ENCODE measurements at places on chromosomes 5 and 9.

- ATAC-seq = no peak
These were observed 7.5 kb upstream of the SLC12A7 start for GRCh38 chr5:1119312-1119831.

- ATAC-seq = peak; percentile 3
These were observed 302.4 kb downstream of the ATPSCKMT start for GRCh38 chr5:9947225-9947714.

- no peak for ATAC-seq
These were observed 16.5 kb upstream of the SMIM32 start for GRCh38 chr5:136209346-136209910.

GRCh38 chr5:151063142-151063989 lies 17.5 kb downstream of the TNIP1 start:
- ATAC-seq = no peak

DNA sequence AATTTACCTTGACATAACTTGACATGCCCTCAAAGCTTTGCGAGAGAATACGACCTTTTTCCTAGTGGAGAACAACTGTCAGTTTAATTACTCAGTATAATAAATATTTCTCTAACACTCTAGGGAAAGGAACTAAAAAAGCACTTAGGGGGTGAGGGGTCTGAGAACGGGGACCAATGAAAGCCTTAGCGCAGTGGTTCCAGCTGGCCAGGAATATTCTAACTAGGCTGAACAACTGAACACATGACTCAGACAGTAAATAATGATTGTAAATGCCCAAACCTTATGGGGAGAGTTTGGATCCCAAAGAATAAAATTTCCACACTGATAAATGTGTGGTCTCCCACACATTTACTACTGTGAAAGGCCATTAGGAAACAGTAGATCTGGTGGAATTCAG lies 14.9 kb downstream of the MYO10 start:
- ATAC-seq = no peak

- ATAC-seq = no peak
These were observed 3.4 kb upstream of the SH3GLB2 start for GRCh38 chr9:129031514-129031913.

- no peak for ATAC-seq
These were observed 106.6 kb upstream of the ANKRD55 start for GRCh38 chr5:56339732-56340131.

- no peak for ATAC-seq
These were observed 444.3 kb upstream of the CLINT1 start for GRCh38 chr5:158303275-158303674.

DNA sequence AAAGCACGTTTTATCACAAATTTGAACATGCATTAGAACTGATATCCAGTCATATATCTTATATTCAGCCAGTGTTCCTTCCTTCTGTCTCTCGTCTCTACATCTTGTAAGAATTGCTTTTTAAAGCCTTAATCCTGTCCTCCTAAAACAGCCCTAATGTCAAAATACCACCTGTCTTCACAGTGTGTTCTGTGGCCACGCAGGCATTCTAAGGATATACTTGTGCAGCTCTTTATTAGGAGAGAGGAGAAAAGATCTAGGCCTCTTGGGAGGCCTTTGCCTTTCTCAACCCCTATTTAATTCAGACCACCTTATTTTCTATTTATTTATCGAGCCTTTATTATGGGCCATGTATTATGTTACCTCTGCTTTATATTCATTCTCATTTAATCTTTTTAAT lies 78.3 kb downstream of the MAN2A1 start:
- ATAC-seq = no peak

GRCh38 chr9:27377811-27378456 lies 81.0 kb upstream of the EQTN start:
- peak; percentile 24 for ATAC-seq

GRCh38 chr5:77452351-77452750 lies 39.8 kb downstream of the WDR41 start:
- no peak for ATAC-seq

DNA sequence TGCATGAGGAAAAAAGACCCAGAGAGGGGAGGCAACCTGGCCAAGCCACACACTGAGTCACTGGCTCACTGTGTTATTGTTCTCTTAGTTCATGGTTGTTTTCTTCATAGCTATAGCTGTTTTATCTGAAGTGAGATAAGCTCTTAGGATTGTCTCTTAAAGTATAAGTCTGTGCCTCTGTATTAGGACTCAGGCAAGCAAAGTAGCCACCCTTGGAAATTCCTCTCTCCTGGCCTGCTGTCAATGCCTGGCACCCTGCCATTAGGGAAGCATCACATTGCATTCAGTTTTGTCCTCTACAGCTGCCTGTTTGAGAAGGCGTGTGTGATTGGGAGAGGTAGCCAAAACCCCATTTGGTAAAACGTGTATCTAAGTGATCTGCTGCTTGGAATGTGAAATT lies 147.4 kb upstream of the GLRA1 start:
- ATAC-seq = peak; percentile 33

- ATAC-seq = no peak
These were observed 430.9 kb downstream of the DMAC1 start for GRCh38 chr9:7368410-7369292.

DNA sequence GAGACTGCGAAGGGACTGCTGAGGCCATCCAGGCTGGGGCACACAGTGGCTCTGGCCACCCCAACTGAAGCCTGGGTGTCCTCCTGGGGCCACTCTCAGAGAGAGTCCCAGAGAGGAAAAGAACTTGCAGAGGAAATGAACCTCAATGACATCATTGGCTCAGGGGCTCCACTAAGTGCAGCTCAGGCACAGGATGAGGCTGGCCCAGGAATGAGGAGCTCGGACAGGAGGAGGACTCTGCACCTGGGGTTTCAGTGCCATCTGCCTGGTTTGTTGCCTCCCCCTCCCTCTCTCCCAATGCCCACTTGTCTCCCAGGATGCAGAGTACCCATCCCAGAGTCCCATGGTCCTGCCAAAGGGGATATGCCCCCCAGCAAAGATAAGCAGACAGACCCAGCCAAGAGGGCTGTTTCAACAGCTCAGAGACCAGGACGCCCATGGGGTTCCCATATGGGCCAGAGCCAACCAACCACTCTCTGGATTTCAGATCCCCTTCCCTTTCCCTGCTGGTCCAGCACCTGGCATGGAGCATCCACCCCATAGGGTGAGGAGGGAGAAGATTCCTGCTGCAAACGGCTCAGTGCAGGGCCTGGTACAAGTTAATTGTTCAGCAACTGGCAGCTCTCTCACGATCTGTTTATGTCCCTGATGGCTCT lies 26.9 kb upstream of the OLFM1 start:
- ATAC-seq = no peak

DNA sequence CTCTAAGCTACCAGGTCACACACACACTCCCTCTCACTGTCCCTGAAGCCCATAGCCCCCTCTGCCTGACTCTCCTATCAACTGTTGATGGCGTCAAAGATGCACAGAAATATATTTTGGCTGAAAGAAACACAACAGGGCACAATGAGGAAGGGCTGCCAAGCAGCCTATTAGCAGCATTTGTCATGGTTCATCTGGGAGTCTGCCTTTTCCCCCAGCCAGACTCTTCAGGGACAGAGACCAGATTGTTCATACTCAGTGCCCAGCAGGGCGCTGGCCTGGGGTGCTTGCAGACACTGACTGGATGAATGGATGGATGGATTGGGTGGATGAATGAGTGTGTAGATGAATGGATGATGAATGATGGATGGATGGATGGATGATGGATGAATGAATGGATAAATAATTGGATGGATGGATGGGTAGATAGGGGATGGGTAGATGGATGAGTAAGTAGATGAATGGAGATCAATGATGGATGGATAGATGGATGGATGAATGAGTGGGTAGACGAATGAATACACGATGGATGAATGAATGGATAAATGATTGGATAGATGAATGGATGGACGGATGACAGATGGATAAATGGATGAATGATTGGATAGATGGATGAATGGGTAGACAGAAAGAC lies 90.5 kb downstream of the ADAMTS2 start:
- ATAC-seq = no peak

DNA sequence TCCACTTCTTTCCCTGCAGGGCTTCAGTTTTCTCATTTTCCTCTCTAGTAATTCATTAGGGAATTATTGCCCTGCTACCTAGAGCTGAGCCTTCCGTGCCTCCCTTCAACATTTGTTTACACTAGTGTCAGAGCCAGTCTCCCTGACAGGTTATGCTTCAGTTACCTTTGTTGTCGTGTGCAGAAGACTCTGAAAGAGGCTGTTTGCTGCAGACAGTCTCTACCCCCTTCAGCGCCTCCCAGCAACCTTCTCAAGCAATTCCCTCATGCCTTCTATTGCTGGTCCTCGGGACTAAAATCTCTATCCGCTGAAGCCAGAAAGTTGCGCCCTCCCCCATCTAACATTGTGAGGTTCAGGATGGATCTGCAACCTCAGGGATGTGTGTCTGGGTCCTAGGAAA lies 12.8 kb downstream of the RALGPS1 start:
- ATAC-seq = no peak

- no peak for ATAC-seq
These were observed 510.4 kb upstream of the TYRP1 start for GRCh38 chr9:12182806-12183205.

DNA sequence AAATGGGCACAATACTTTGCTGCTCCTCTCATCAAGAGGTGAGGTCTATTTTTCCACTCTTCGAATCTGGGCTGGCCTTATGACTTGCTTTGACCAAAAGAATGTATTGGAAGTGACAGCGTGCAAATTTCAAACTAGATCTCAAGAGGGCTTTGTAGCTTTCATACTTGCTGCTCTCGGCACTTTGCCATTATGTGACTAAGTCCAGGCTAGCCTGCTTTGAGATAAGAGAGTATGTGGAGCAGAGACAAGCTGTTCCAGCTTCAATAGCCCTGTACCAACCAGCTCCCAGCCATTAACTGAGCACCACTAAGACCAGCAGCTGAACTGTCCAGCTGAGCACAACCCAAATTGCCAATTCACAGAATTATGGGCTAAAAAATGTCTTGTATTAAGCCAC lies 124.6 kb downstream of the ACER2 start:
- no peak for ATAC-seq

- no peak for ATAC-seq
These were observed 61.7 kb upstream of the ZFR start for GRCh38 chr5:32506201-32506661.

GRCh38 chr9:130934246-130934645 lies 4.8 kb downstream of the FIBCD1 start:
- ATAC-seq = no peak

DNA sequence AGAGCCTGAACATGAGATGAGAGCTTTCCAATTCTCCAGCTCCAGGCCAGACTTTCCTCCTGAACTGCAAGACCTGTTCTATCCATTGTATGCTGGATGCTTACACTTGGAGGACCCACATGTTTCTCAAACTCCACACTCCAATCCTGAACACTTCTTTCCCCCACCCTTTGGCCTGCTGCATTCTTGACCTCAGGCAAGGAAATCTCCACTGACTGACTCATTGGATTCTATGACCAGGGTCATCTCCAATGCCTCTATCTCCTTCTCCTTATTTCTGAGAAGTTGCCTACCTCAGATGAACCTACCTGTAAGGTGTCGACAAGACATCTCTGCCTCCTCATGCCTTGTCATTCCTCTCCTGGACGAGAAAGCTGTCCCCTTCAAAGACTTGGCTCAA lies 153.6 kb downstream of the CRB2 start:
- ATAC-seq = no peak

DNA sequence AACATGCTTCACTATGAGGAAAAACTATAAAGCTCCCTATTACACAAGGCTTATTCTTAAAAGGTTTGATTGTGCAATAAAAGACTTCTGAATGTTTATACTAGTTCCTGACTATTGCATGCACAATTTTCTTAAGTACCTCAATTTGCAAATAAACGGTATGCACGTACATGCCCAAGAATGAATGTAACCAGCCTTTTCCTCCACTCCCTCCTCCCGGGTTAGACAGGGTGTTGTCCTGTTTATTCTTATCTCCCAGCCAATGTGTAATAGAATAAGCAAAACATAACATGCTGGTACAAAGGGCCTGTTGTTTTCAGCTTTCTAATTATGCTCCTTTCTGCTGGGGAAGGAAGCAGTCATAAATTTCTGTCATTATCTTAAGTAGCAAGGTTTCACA lies 79.1 kb downstream of the AOPEP start:
- ATAC-seq = peak; percentile 33

DNA sequence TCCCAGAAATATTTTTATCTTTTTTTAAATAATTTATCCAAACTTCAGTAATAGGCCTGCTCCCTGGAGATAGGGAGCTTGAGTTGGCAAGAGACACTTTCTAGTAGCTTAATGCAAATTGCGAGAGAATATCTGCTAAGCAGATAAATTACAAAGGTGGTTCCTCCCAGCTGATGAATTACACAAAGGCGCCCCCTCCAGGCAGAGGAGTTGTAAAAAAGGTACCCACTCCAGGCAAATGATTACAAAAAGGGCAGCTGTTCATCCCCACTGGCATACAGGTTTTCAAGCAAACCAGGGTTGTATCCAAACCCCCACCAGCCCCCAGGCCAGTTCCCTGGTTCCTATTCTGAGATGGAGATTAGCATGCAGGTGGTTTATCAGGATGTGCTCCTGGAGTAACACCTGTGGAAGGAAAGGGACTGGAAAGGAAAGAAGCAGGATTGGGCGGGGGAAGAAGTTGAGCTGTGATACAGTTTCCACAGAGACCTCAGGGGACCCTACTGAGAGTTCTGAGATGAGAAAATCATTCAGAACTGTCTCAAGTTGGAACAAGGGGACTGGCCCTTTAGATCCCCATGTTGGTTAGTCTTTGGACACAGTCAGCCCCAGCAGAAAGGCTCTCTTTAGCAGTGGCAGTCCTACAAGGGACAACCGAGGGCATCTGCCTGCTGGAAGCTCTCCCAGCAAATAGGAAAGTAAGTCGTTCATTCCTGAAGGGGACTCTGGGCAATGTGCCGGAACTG lies 25.5 kb downstream of the ESM1 start:
- peak; percentile 34 for ATAC-seq

All from motor neuron (in vitro differentiated cells).